ENCODE measurements at places on chromosomes 5 and 9.

GRCh38 chr9:71690689-71691435 lies 77.5 kb downstream of the CEMIP2 start:
- DNase-seq, result no peak

GRCh38 chr5:93570294-93571113 lies 10.5 kb downstream of the NR2F1-AS1 start:
- DNase-seq, result peak; percentile 58

DNA sequence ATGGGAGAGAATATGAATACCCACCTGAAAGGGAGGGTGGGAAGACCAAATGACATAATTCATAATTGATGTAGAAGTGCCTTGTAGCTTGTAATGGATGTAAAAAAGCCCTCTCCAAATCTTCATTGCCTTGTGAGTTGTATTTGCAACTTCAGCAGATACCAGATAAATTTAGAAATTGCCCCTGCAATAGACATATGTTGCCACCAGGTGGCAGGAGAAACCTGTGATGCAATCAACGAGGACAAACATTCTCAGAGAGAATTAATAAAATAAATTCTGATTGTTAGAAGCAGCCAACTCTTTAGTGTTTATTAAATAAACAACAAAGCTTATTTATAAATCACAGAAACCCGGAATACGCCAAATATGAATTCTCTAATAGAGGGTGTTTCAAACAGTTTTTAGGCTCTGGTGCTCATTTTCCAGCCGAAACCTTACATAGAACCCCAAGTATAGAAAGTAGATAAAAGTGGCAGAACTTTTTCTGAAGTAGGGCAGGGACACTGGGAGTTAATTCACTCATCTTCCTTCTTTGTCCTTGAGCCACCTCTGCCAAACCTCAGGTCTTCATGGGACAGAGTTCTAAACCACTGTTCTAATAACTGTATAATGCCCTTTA lies 147.8 kb downstream of the TMEM38B start:
- peak; percentile 51 for DNase-seq

DNA sequence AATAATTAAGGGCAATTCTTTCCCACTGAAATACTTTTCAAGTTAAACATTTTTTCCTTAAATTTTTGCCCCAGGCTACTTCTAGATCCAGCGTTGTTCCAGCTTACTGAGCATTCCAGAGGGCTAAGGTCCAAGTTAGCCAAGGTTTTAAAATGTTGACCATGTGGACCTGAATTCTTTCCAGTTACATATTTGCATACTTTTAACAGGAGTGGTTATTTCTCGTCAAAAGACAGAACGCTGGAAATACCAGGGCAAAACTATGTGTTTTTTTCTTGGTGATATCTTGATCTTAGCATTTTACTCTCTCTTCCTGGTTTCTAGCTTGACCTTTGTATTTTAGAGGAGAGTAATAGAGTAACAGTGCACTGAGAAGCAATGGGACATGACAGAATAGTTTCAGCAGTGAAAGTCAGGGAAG lies 32.8 kb downstream of the TMC1 start:
- DNase-seq, result no peak

GRCh38 chr5:169534311-169534880 lies 49.2 kb upstream of the SPDL1 start:
- no peak for DNase-seq

DNA sequence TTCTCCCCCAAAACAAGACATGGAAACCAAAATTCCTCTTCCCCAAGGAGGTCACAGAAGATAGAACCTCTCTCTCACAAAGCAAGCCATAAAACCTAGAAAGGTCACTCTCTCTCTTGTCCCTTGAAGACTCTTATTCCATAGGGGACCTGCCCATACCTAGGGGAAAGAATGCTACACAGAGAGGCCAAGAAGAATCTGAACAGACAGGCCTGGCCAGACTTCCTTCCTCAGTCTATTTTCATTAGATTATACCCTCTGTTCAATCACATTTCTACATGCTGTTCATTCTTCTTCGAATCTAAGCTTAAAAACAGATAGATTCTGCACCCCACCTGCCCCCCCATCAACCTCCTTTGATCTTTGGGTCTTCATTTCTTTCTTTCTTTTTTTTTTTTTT lies 206.8 kb downstream of the TLE4 start:
- DNase-seq, result no peak

DNA sequence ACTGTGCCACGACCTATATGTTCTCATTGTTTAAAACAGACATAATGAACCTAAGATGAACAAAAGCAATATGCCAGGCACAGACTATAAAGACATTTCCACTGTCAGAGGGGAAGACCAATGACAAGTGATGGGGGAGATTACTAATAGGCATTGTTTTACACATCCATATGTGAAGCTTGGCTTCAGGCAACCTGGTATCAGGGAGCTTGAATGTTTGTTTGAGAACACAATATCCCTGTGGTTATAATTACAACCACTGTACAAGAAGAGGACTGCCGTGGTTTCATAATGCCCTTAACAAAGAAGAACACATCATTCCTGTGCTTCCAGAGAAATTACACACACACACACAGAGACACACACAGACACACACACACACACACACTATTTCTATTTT lies 385.7 kb downstream of the BNC2 start:
- DNase-seq, result no peak

GRCh38 chr9:101449071-101449721 lies 13.6 kb upstream of the ALDOB start:
- peak; percentile 81 for DNase-seq

DNA sequence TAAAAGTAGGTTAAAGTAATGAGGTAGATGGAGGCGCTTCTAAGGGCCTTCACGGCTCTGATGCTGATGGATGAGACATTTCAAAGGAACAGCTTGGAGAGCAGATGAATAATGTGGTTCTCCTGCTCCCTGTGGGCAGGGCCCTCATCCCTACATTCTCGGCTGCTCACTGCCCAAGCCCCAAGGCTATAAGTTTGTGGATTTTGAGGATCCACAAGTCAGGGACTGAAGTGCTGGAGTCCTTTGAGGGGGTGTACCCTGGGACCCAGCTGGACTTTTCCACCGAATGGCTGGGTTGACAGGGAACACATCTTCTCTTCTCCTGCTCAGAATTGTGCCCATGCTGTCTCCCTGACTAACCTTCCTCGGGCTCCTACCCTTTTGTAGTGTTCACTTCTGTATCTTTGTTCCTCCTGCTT lies 21.4 kb upstream of the CXCL14 start:
- DNase-seq, result no peak

DNA sequence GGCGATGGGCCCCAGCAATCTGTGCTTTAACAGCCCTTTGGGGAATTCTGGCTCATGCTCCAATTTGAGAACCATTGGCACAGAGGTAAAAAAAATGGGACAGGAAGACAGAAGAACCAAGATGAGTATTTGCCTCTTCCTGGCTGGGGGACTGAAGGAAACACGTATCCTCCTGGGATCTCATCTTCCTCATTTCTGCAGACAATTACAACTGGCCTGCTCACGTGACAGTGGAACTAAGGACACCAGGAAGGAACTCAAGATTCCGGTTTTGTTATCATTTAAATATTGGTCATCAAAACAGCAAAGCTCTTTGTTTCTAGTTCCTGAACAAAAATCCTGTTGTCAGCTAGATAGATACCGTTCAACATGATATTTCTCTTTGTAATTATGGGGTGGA lies 216.0 kb upstream of the DAP start:
- no peak for DNase-seq

- DNase-seq, result no peak
Observed at GRCh38 chr9:69221036-69221435, 47.0 kb downstream of the TJP2 start.

GRCh38 chr5:150676578-150676977 lies 15.5 kb downstream of the MYOZ3 start:
- no peak for DNase-seq

DNA sequence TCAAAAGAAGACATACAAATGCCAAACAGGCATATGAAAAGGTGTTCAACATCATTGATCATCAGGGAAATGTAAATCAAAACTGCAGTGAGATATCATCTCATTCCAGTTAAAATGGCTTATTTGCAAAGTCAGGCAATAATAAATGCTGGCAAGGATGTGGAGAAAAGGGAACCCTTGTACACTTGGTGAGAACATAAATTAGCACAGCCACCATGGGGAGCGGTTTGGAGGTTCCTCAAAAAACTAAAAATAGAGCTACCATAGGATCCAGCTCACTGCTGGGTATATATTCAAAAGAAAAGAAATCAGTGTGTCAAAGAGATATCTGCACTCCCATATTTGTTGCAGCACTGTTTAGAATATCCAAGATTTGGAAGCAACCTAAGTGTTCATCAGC lies 50.3 kb downstream of the AP3S1 start:
- no peak for DNase-seq

GRCh38 chr9:88747768-88748167 lies 212.8 kb downstream of the NXNL2 start:
- DNase-seq, result no peak

GRCh38 chr5:54589786-54590185 lies 72.2 kb downstream of the SNX18 start:
- DNase-seq, result no peak

DNA sequence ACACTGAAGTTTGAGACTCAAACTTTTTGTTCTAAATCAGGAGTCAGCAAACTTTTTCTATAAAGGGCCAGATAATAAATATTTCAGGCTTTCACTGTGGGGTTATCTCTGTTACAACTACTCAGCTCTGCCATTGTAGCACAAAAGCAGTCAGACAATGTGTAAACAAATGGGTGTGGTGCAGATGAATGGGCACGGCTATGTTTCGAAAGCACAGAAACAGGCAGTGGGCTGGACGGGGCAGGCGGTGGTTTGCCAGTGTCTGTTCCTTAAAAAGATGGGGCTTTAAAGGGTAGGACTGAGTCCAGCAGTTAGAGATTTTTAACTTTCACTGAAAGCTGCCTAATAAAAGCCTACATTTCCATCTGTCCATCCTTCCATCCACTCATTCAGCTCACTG lies 48.9 kb downstream of the PFDN1 start:
- no peak for DNase-seq

GRCh38 chr9:84173961-84174360 lies 166.6 kb downstream of the SLC28A3 start:
- DNase-seq, result no peak

GRCh38 chr9:34989946-34990635 lies 546 bp downstream of the DNAJB5 start:
- peak; percentile 78 for DNase-seq

GRCh38 chr9:5089737-5090136 lies 95.7 kb downstream of the INSL6 start:
- no peak for DNase-seq

DNA sequence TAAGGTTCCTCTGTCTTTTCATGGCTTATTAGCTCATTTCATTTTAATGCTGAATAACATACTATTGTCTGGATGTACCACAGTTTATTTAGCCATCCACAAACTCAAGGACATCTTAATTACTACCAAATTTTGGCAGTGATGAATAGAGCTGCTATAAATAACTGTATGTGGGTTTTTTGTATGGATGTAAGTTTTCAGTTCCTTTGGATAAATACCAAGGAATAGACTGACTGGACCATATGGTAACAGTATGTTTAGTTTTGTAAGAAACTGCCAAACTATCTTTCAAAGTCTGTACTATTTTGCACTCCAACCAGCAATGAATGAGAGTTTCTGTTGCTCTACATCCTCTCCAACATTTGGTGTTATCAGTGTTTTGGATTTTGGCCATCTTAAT lies 38.7 kb downstream of the SCAMP1 start:
- no peak for DNase-seq

DNA sequence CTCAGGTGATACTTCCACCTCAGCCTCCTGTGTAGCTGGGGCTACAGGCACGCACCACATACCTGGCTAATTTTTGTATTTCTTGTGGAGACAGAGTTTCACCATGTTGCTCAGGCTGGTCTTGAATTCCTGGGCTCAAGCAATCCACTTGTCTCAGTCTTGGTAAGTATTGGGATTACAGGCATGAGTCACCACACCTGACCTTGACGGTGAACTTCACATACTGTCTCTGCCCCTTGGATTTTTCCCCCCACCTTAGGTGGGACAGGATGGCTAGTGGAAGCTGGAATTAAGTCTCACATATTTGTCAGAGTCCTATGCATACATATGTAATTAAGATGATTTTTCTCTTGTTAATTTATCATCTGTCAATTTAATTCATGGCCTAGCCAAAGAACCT lies 20.9 kb upstream of the RFK start:
- DNase-seq, result no peak

DNA sequence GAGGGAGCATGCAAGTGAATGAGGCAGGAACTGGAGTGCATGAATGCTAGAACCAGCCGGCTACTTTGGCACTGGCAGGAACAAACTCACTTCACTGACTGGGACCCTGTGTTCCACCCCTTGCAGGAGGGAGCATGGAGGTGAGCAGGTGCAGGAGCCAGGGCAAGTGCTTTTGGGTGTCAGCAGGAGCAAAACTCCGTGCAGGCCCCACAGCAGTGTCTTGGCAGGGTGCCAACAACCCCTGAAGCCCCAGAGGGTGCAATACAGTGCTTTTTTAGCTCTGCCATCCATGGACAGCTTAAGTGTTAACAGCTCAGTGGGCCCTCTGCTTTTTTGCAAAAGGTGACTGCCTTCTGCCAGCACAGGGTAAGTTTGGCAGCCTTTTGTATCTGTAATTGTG lies 245.8 kb upstream of the PCSK5 start:
- no peak for DNase-seq

GRCh38 chr5:104297076-104297475 lies 734.5 kb upstream of the NUDT12 start:
- no peak for DNase-seq

- DNase-seq, result no peak
Observed at GRCh38 chr5:144032375-144032774, 138.1 kb downstream of the YIPF5 start.

GRCh38 chr9:32986971-32987370 lies 14.5 kb downstream of the APTX start:
- no peak for DNase-seq

- DNase-seq, result no peak
Observed at GRCh38 chr5:54785729-54786591, 199.4 kb downstream of the ESM1 start.

GRCh38 chr5:52895075-52895474 lies 94.1 kb upstream of the ITGA2 start:
- DNase-seq, result no peak

GRCh38 chr9:8880060-8880459 lies 1080.5 kb upstream of the DMAC1 start:
- DNase-seq, result no peak

DNA sequence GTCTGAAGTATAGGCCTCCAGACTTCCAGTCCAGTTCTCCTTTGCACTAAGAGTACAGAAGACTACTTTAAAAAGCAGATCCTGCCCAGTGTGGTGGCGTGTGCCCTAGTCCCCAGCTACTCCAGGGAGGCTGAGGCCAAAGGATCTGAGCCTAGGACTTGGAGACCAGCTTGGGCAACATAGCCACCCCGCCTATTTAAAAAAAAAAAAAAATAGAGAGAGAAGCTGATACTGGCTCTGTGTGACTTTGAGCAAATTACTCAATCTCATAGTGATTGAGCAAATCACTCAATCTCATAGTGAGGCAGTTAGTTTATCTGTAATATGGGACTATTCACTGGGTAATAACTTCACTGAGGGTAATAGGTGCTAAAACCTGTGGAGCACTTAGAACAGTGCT lies 43.6 kb upstream of the KDM4C start:
- DNase-seq, result no peak

All from nephron progenitor cell (in vitro differentiated cells).